ENCODE measurements at places on chromosomes 2 and 18.
A peak's percentile ranks its signal among the peaks of the same experiment; 100 is the strongest.

DNA sequence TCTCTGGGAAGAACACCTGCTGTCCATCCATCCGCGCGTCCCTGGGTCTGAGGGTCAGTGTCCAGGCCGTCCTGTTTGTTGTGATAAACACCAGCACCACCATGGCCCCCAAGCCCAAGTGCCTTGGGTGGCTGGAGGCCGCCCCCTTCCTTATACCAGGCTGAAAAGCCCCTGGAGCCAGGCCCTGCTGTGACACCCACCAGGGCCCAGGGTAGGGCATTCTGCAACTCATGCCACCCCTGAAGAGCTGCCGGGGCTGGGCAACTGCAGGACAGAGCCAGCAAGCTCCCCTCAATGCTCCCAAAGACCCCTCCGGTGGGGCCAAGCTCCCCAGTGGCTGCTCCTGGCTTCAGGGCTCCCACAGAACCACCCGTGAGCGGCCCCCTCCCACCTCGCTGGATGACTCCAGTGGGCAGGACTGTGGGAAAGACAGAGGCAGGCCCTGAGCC, 31.9 kb upstream of the SNED1 start:
- no peak for DNase-seq

- no peak for DNase-seq
Observed at GRCh38 chr2:112152476-112153178, 14.4 kb downstream of the FBLN7 start.

DNA sequence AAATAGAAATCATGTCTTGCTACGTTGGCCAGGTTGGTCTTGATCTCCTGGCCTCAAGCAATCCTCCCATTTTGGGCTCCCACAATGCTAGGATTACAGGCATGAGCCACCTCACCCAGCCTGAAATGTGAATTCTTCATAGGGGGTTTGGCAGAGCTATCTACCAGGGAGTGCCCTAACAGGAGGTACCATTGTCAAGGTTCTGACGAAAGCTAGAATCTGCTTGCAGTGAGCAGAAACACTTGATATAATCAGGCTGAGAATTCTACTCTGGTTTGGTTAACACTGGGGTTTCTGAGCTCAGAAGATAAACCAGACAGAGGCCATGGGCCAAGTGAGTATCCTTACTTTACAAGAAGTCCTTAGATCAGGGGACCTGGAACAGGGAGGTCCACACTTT, 7.2 kb upstream of the LAMA3 start:
- DNase-seq = no peak

DNA sequence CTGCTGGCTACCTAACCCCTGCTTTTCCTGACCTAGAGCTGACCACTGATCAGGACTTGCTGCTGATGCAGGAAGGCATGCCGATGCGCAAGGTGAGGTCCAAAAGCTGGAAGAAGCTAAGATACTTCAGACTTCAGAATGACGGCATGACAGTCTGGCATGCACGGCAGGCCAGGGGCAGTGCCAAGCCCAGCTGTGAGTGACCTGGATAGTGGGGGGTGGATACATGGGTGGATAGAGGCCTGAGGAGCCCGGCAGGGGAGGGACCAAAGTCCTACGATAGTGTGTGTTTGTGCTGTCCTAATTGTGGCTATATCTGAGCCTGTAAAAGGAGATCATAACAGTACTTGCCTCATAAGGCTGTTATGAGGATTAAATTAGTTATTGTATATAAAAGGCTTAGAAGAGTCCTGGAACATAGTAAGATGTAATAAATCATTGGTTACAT, 8.2 kb downstream of the PLCD4 start:
- DNase-seq = no peak

DNA sequence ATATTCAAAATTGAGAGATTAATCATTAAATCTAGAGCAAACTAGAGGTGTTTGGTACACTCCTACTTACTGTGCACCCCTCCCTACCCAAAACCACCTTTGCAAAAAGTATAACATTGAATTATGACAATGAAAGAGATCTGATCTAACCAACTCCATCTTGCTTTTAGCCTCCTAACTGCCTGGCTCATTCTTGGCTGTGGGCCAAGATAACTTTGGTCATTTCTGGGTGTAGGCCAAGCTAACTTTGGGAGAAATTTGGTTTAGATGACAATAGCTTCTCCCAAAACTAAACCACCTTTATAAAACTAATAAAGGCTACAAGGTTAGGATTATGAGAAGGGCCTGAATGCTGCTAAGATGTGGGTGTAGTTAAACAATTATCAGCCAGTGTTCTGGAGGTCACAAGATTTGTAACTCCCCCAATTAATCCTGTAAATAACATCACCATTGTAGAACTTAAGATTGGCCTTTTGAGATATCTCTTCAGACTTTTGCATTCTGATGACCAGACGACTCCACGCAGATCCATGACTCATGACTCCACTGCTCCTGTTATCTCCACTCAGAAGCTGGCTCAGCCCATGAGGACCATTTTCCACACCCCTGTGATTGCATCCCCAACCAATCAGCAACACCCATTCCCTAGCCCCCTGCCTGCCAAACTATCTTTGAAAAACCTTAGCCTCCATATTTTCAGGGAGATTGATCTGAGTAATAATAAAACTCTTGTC, 160.2 kb downstream of the FBXO15 start:
- DNase-seq = no peak

- DNase-seq = no peak
Observed at GRCh38 chr18:23857756-23858155, 156.8 kb upstream of the TTC39C start.

DNA sequence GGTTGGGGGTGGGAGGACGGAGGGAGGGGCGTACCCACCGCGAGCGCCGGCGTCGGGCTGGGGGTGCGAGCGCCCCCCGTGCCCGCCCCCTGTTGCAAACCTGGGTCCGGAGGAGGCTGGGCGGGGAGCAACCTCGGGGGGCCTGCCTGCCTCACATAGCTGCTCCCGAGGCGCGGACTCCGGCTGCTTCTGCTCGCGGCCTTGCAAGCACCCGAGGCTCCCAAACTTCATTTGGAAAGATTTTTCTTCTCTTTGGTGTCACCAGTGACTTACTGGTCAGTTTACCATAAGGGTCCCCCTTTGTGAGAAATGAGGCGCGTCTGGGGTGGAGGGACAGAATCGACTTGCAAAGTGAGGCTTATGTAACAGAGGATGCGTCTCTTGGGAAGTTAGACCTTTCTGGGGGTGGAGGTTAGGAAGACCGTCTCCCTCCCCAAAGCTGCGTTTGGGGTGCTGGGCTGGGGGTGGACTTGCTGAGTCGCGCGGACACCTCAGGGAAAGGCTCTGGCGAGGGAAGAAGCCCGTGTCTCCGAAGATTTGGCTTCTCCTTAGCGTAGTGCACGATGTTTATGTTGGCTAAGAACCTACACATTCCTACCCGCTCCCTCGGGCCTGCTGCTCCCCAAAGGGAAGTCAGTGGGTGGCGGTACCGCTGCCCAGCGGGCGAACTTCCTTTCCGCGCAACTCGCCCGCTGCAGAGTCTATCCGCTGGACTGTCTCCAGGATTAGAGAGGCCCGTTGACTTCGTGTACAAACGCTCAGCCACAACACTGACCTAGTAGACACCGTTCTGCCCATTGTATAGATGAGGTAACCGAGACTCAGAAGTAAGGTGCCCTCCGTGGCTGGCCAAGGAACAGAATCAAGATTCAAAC, 559 bp downstream of the TMEM37 start:
- DNase-seq = no peak

- DNase-seq = peak; percentile 9
Observed at GRCh38 chr2:42214669-42215068, 45.5 kb downstream of the EML4 start.

GRCh38 chr2:96325041-96325883, at the start of gene ITPRIPL1:
Gene ITPRIPL1, plus strand, starts transcription at chr2:96325317. Its CDS starts 523 bp downstream, at chr2:96325840.
- peak; percentile 39 for DNase-seq

GRCh38 chr2:45938649-45939511, 287.4 kb downstream of the PRKCE start:
- peak; percentile 91 for DNase-seq

DNA sequence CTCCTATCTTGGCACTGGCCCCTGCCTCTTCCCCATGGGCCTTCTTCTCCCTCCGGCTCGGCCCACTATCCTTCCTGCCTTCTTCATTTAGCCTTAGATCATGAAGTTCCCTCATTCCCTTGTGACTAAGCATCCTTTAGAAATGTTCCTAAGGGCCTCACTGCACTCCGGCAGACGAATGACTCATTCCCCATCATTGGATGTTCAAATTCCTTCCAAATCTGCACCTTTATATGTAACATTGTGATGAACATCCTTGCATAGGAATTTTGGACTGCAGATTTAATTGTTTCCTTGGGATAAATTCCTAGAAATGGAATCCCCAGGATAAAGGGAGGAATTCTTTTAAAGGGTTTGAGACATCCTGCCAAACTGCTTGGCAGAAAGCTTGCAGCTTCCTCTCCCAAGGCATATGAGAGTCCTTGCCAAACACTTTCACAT, 19.0 kb downstream of the CRACDL start:
- peak; percentile 74 for DNase-seq

- DNase-seq = no peak
Observed at GRCh38 chr18:72820571-72820970, 47.2 kb downstream of the NETO1 start.

- DNase-seq = peak; percentile 53
Observed at GRCh38 chr2:191167766-191168165, 17.0 kb upstream of the STAT4 start.

- DNase-seq = peak; percentile 91
Observed at GRCh38 chr18:57353940-57354461, 1.6 kb downstream of the ST8SIA3 start.

- peak; percentile 33 for DNase-seq
Observed at GRCh38 chr18:76445741-76446232, 49.3 kb downstream of the ZNF516 start.

DNA sequence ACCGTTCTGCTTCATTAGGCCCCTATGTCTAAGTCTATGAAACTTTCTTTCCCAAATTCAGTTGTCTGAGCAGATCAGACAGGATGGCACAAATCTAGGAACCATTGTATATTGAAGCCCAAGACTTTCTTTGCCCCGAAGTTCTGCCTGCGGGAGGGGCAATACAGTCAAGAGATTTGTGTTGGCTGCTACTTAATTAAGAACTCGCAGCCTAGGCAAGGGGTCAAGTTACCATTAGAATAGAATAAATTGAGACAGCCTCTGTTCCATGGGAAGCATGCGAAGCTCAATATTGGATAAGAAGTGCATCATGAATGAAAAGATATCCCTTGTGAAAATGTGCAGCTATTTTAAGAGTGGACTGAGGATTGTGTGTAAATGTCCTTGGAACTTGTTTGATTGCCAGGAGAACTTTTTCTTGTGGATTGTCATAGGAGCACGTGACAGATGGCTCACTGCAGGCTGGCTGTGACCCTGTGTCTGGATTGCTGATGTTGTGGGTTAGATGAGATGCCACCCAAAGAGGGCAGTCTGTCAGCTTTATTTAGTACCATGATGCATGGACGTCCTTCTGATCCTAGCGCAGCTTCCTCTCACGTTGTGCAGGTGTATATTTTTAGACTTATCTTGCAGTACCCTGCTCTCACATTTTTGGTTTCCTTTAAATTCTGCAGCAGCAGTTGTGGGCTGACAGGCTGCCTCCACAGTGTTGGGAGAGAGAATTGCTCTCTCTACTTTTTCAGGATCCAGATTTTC, 30.9 kb downstream of the HAUS1 start:
- peak; percentile 35 for DNase-seq

DNA sequence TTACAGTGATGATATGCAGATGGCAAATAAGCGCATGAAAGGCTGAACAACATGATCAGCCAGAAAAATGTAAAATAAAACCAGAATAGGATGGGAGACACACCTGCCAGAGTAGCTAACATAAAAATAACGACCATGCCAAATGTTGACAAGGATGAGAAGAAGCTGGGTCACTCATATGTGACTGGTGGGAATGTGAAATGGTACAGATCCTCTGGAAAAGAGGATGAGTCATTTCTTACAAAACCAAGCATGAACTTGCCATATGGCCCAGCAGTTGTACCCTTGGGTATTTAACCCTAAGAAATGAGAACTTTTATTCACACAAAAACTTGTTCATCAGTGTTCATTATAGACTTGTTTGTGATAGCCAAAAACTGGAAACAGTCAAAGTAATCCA, 143.8 kb downstream of the SH3BP4 start:
- no peak for DNase-seq
